ENCODE measurements at places on chromosomes 6 and 20. TPM values are rescaled to one million over a fixed set of nuclear protein-coding genes. Genes with fewer than 3 reads are reported as not detected.

The ENPP1 gene
- 35.2 TPM for total RNA-seq

The PCNA gene
- 20.1 TPM for total RNA-seq

The BMP2 gene
- total RNA-seq: 15.9 TPM

The TGM3 gene
- total RNA-seq: not detected

The GLP1R gene
- total RNA-seq: not detected

The CTAGE9 gene
- total RNA-seq: not detected

The ARMH2 gene
- not detected for total RNA-seq

The LTB gene
- total RNA-seq: 1.4 TPM

The SLC35D3 gene
- total RNA-seq: not detected

The HLA-DOA gene
- total RNA-seq: 16.7 TPM

The MMP24 gene
- total RNA-seq: 1.2 TPM

The CST7 gene
- 3.1 TPM for total RNA-seq

The NSFL1C gene
- 71.3 TPM for total RNA-seq

The ID1 gene
- 396 TPM for total RNA-seq

The E2F1 gene
- total RNA-seq: 1.5 TPM

The MYCT1 gene
- 20.1 TPM for total RNA-seq

The NUP43 gene
- total RNA-seq: 32.1 TPM

The BANF2 gene
- not detected for total RNA-seq

The NMBR gene
- 0.45 TPM for total RNA-seq
